ENCODE measurements at places on chromosomes 3 and 15. TPM values are rescaled to one million over a fixed set of nuclear protein-coding genes. Genes with fewer than 3 reads are reported as not detected.

GRCh38 chr3:131702146-131702545 is 199.4 kb upstream of the MRPL3 start:
- DNase-seq = no peak

GRCh38 chr15:26773917-26774316 is 1.1 kb upstream of the GABRB3 start:
- DNase-seq = no peak

The UBAP1L gene
- total RNA-seq = 1.2 TPM

The NDN gene
- 75.0 TPM for total RNA-seq

The PCLAF gene
- 2.6 TPM for total RNA-seq

Measured in kidney epithelial cell (primary cell).